Mesendoderm (in vitro differentiated cells): ENCODE measurements at places on chromosomes 5 and 9.
A peak's percentile ranks its signal among the peaks of the same experiment; 100 is the strongest.

DNA sequence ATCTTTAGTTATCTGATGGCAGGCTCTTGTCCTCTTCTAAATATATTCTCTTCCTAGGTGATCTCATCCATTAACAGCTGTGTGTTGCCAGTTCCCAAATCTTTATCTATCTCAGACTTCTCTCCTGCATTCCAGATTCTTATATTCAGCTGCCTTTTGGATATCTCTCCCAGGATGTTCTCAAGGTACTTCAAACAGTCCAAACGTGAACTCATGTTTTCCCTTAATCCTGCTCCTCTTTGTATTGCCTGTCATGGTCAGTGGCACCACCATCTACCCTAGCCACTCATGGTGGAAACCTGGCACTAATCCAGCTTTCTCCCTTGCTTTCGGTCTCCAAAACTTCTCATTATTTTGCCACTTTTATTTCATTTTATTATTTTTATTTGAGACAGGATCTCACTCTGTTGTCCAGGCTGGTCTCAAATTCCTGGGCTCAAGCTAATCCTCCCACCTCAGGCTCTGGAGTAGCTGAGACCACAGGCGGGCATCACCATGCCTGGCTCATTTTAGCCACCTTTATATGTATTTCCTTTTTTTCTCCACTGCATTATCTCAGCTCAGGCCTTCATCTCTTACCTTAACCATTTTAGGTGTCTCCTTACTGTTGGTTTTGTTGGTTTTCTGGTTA is 3.8 kb downstream of the ZFYVE16 start:
- no peak for DNase-seq

DNA sequence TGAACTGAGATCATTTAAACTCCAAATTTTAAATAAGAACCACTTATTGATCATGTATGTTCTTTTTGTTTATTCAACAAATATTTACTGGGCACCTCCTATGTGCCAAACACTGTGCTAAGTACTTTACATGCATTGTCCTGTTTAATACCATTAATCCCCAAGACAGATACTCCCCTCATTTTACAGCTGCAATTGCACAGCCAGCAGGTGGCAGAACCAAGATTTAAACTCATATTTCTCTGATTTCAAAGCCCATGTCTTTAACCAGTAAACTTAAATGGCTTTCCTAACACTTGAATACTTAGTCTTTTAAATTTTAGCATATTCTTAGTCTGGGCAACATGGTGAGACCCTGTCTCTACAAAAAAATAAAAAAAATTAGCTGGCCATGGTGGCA is 43.4 kb upstream of the KIAA1958 start:
- DNase-seq, result peak; percentile 7

GRCh38 chr5:116738239-116738614 is 163.6 kb upstream of the SEMA6A start:
- DNase-seq, result no peak

- DNase-seq, result peak; percentile 52
Observed at GRCh38 chr9:99192786-99193465, 28.8 kb downstream of the ALG2 start.

GRCh38 chr5:104955479-104955878 is 1392.9 kb upstream of the NUDT12 start:
- no peak for DNase-seq

- DNase-seq, result no peak
Observed at GRCh38 chr5:139275536-139275935, 18.0 kb upstream of the MATR3 start.

DNA sequence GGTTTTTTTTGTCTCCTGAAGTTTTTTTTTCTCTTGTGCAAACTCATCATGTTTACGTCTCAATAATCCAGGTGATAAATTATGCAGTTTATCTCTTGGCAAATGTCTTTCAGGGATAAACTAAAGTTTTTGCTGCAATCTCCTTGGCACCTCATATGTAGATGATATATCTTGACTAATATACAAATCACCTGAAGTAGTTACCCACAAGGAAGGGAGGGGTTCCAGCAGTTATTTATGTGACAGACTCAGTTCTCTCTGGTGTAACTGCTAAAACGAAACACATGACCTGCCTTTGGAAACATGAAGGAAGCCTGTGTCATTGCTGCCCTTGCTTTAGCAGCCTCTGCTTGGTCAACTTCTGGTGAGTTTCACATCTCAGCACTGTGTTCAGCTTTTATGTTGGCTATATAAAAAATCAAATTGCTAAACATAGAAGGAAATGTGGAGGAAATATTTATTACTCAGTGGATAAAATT is 39.3 kb upstream of the KIAA1958 start:
- no peak for DNase-seq

GRCh38 chr9:123678038-123678877 is 251.7 kb downstream of the DENND1A start:
- no peak for DNase-seq

DNA sequence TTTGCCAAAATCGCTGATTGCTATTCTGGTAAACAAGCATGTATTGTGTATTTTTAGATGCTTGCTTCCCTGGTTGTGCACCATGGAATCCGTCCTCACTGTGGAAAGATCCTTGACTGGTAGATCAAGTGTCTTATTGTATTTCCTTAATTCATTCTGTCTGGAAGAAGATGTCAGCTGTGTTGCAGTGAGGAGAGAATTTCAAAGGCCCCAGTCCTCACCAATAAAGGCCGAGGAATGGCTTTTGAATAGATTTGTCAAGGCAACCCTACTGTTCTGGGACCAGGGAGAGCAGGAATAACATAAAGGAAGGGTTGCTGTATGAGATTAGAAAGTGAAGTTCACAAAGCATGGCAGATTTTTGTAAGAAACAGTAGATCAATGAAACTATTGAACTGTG is 36.2 kb upstream of the POU5F2 start:
- DNase-seq, result no peak

GRCh38 chr9:77906991-77907390 is 124.6 kb downstream of the GNAQ start:
- no peak for DNase-seq

GRCh38 chr5:96402500-96402899 is 30.5 kb downstream of the PCSK1 start:
- no peak for DNase-seq

- DNase-seq, result no peak
Observed at GRCh38 chr5:53542926-53543325, 17.5 kb upstream of the NDUFS4 start.
